ENCODE measurements at places on chromosomes 12 and 14. TPM values are rescaled to one million over a fixed set of nuclear protein-coding genes. Genes with fewer than 3 reads are reported as not detected.

Gene AKAP3
- total RNA-seq: 1.5 TPM

Gene COQ5
- total RNA-seq: 37.7 TPM

Gene CRACR2A
- total RNA-seq: 5.1 TPM

Gene AQP2
- not detected for total RNA-seq

Gene C12orf54
- total RNA-seq: not detected

Gene BATF
- total RNA-seq: not detected

Gene CATSPERB
- not detected for total RNA-seq
